ENCODE measurements at places on chromosomes 16 and 17.

GRCh38 chr16:76114681-76115080 lies 162.5 kb upstream of the CNTNAP4 start:
- DNase-seq, result no peak

GRCh38 chr17:40092581-40092980 lies 7.8 kb downstream of the NR1D1 start:
- no peak for DNase-seq

- no peak for DNase-seq
Measured at GRCh38 chr17:43779145-43780125, 658 bp upstream of the DUSP3 start.

- no peak for DNase-seq
Measured at GRCh38 chr16:81526199-81526598, 81.6 kb downstream of the CMIP start.

GRCh38 chr17:65901394-65901793 lies 290.5 kb downstream of the CEP112 start:
- no peak for DNase-seq

GRCh38 chr16:25052151-25052511 lies 37.0 kb upstream of the ARHGAP17 start:
- no peak for DNase-seq

GRCh38 chr16:57447186-57447962 lies at the start of the genes CIAPIN1 and COQ9:
Gene CIAPIN1 (minus strand): TSS chr16:57447385. CDS start chr16:57440928, 6,457 bp downstream.
Gene COQ9 (plus strand): TSS chr16:57447479. CDS start chr16:57447506, 27 bp downstream.
- peak; percentile 95 for DNase-seq

DNA sequence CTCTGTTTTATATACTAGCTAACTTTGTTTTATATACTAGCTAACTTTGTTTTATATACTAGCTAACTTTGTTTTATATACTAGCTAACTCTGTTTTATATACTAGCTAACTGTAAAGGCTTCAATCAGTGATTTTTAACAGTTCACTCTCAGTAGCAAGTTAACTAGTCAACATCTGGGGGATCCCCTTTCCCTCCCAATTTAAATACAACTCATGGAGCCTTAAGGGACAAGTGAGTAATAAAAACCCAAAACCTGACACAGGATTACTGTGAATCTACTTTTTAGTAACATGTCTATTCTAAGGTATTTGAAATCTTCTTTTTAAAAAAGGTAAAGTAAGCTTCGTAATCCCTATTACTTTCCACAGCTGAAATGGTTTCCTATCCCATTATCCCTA lies 32.2 kb downstream of the FAM222B start:
- DNase-seq, result no peak

DNA sequence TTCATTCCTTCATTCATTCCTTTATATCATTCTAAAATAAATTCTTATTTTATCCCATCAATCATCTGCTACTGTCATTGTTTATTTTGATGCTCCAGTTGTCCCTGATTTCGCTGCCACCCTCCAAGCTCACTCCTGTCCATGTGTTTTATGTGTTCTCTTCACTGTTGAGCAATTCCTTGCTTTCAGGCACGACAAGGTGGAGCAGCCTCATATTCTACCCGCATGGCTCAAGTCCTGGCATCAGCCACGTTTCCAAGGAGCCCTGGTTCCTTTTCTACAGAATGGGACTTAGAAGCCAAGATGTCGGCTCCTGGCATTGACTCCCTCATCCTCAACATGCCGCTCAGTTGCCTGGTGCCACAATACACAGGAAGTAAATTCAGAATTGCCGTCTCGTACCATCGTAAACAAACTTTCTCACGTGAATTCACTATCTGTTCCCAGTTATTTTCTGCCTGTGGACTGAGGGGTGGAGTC lies 139.0 kb downstream of the RPTOR start:
- DNase-seq, result no peak

DNA sequence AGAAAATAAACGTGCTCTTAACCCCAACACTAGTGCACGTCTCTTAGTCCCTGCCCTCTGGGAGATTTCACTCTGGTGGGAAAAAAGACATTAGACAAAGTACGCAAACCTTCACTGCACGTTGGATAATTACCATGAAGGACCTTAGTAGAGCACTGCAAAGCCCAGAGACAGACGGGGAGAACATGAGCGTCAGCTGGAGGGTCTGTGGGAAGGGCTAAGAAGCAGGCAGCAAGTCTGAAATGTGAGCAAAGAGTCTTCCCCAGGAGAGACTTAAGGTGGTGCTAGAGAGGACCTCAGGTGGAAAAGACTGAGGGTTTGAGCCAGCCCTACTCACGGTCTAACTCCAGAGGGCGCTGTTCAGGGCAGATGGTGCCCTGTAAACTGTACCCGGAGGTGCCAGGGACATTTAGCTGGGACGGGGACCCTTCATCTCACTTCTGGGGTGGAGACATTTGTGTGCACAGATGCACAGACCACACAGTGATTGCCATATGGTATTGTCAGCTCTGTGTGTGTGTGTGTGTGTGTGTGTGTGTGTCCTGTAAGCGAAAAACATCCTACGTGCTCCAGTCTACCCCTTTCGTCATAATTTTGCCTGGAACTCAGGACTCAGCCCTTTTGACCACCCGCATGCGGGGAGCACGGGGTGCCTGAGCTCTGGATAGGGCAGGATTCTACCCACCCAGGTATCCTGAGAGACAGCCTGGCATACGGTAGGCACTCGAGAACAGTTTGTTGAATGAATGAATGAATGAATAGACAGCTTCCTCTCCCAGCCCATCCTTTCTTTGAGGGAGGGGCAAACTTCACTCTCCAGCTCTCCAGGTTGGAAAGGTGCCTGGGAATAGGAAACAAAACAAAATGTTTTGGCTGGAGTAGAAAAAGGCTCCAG lies 10.1 kb upstream of the STAC2 start:
- no peak for DNase-seq

GRCh38 chr16:84889066-84889465 lies 69.3 kb downstream of the CRISPLD2 start:
- DNase-seq, result no peak

GRCh38 chr17:53420035-53420641 lies 402.6 kb upstream of the KIF2B start:
- DNase-seq, result no peak

GRCh38 chr16:54210452-54211125 lies 76.0 kb downstream of the IRX3 start:
- DNase-seq, result no peak

DNA sequence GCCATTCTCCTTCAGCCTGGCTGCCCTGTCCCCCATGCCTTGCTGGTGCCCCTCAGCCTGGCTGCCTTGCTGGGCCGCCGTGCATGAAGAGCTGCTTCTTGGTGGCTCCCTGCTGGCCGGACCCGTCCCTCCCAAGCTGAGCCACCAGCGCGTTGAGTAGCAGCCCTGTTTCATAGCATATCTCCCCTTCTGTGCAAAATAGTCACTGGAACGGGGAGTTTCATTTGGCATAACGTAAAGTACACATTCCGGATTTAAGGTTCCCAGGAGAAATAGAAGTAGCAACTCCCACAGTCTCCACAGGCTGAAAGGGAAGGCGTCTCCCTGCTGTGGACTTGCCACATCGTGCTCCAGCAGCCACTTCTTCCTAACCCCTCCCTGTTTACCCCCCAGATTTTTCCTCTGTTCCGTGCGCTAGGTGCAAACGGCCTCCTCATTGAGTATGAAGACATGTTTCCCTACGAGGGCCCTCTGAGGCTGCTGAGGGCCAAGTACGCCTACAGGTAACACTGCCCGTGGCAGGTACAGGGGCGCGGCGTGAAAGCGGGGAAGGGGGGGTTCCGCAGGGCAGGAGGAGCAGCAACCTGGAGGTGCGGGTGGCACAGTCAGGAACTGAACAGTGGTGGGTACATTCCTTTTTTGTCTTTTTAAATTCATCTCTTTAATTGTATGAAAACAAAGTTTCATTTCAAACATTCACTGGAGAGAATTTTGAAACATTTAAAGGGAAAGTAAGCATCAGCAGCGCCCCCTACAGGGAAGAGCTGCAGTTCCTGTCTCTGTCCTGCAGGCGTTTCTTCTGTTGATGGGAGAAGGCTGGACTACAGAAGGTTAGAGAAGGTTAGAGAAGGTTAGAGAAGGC lies 5.8 kb upstream of the OGFOD3 start:
- DNase-seq, result no peak

DNA sequence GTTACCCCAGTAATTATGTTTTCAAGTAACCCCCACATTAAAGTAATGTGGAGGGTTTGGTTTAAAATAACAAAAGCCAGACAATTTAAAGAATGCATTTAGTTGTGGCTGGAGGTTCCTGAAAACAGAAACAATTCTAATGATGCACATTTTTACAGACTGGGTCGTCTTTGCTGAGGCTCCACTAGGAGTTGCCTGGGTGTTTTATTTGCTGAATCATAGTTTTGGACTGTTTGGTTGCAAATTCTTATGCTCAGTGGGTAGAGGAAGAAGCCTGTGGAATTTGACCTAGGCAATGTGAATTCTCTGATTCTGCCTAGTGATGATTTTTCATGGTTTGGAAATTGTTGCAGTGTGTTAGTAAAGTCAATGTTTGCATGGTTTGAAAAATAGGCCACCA lies 16.3 kb downstream of the SHISA9 start:
- no peak for DNase-seq

GRCh38 chr17:43722870-43723665 lies 35.5 kb downstream of the SOST start:
- DNase-seq, result no peak

DNA sequence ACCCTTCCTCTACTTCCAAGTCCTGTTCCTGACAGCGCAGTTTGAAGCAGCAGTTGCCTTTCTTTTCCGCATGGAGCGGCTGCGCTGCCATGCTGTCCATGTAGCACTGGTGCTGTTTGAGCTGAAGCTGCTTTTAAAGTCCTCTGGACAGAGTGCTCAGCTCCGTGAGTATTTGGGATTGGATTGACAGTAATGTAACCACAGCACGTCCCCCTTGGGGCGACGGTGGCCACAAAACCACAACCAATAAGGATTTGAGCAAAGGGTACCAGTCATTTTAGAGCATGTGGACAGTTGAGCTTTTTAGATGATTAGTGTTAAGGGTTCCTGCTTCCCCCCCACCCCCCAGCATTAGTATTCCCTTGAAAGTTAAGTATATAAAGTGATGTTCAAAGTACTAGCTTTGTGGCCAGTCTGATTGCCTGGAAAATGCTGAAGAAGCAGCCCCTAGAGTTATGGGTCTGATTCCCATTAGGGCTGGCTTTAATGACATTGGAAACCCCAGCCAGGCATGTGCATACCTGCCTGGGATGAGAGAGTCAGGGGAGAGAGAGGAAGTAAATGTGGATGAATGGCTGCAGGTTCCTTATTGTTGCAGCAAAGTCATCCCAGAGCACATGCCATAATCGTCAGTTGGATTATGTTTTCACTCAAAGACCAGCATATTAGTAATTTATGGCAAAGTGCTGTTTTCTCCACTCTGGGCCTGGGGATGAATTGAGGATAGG lies 31.6 kb upstream of the SLC12A3 start:
- no peak for DNase-seq

- no peak for DNase-seq
Measured at GRCh38 chr16:17887963-17888362, 417.2 kb upstream of the XYLT1 start.

- no peak for DNase-seq
Measured at GRCh38 chr16:77285676-77286075, 86.5 kb downstream of the SYCE1L start.
